ENCODE measurements at places on chromosomes 12 and 14.

DNA sequence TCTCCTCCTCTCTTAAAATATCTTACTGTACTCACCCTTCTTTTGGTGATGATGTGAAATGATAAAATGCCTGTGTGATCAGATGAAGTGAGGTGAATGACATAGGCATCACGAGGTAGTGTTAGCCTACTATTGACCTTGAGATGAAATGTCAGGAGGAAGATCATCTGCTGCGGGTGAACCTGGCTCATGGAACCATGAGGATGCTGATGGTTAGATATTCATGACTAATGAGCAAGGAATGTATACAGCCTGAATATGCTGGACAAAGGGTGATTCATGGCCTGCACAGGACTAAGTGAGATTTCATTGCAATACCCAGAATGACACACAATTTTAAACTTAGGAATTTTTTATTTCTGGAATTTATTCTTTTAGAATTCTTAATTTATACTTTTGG lies 89.6 kb downstream of the DAAM1 start:
- no peak for DNase-seq

GRCh38 chr12:111462210-111462769 lies 56.6 kb downstream of the SH2B3 start:
- no peak for DNase-seq

- DNase-seq, result no peak
Observed at GRCh38 chr12:14710632-14711320, 14.4 kb upstream of the GUCY2C start.

GRCh38 chr12:53046655-53047220 lies 3.1 kb upstream of the TNS2 start:
- peak; percentile 9 for DNase-seq

- no peak for DNase-seq
Observed at GRCh38 chr12:62654326-62655241, 188.0 kb downstream of the MON2 start.

DNA sequence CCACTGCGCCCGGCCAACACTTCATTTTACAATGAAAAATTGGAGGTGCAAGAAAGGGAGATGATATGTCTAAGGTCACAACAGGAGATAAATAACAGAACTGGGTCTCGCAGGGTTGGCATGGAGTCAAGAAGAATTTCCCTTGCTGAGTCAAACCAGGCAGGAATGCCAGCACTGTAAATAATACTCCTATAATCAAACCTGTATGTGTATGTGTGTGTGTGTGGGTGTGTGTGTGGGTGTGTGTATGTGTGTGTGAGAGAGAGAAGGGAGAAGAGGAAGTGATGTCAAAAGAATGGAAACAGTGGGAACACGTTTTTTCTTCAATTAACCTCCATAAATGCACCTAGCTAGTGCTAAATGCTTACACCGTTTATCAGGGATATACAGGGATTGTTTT lies 70.4 kb downstream of the TMEM116 start:
- DNase-seq, result no peak

Measured in T-cell (primary cell).